ENCODE measurements at places on chromosomes 13 and 19.

DNA sequence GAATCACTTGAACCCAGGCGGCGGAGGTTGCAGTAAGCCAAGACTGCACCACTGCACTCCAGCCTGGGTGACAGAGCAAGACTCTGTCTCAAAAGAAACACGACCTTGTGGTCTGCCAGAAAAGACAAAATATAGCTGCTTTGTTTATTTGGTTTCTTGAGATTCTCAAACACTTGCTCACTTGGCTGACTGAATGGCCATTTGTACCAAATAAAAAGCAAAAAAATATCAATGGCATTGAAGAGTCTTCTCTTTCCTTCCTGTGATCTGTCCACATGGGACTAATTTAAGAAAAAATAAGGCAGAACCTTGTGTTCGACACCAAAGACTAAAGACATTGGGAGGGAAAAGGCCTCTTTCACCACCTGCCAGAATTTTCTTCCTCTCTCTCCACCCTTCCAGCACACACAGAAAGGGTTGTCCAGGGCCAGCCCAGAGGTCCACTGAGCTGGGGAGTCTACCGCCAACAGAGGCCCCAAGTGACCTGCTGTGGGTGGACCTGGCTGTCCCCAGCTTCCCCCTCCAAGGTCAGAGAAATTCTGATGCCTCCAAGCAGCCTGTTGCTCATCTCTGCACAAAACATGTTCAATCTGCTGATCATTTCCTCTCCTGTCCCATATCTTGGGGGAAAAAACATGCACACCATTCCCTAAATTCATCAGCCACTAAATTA, 5.9 kb downstream of the BRME1 start:
- DNase-seq, result no peak

DNA sequence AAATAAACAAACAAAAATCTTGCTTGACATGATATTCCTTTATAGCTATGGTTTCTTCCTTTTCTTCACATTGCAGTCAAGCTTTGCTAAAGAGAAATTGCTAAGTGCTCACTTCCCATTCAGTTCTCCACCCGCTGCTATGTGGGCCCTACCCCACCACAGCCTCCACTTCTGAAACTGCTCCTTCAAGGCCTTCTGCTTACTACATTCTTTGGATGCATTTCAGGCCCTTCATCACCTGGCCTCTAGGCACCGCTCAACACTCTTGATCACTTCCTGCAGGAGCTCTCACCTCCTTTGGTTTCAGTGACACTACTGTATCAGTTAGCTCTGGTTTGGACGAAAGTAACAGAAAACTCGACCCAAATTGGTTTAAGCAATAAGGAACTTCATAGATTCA, 72.4 kb downstream of the KLF5 start:
- DNase-seq, result no peak

DNA sequence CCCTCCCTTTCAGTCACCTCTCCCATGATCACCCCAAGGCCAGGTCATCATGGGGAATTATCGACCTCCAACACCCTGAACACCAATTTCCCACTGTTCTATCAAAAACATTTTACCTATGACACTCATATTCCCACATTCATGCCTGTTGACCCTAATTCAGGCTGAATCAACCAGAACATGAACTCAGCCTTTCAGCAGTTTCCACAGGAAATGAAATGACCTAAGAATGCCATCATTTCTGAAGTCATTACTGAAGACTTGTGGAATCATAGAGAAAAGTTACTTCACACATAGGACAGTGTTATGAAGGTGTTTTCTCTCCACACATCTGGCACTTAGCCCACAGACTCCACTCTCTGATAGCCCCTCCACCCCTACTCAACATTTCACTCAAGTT, 29.9 kb upstream of the FAM124A start:
- no peak for DNase-seq

DNA sequence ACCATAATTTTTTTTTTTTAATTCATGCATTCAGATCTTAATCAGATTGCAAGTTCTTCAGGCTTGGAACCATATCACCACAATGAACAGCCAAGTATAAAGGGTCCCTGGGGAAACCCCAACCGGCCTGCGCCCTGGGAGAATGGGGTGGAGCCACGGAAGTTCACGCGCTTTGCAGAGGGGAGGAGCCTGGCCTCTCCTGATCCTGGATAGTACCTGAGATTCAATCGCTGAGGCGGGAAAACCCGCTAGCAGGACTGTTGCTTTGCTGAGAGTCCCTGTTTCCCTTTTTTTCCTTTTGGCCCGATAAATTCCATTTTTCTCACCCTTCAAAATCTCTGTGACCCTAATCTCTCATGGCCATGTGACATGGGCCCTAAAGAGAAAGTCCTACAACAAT, 385.1 kb downstream of the IRS2 start:
- DNase-seq, result no peak

GRCh38 chr19:35851213-35852028, 883 bp downstream of the NPHS1 start:
- no peak for DNase-seq

GRCh38 chr13:25059958-25060357, 36.0 kb upstream of the PABPC3 start:
- no peak for DNase-seq

DNA sequence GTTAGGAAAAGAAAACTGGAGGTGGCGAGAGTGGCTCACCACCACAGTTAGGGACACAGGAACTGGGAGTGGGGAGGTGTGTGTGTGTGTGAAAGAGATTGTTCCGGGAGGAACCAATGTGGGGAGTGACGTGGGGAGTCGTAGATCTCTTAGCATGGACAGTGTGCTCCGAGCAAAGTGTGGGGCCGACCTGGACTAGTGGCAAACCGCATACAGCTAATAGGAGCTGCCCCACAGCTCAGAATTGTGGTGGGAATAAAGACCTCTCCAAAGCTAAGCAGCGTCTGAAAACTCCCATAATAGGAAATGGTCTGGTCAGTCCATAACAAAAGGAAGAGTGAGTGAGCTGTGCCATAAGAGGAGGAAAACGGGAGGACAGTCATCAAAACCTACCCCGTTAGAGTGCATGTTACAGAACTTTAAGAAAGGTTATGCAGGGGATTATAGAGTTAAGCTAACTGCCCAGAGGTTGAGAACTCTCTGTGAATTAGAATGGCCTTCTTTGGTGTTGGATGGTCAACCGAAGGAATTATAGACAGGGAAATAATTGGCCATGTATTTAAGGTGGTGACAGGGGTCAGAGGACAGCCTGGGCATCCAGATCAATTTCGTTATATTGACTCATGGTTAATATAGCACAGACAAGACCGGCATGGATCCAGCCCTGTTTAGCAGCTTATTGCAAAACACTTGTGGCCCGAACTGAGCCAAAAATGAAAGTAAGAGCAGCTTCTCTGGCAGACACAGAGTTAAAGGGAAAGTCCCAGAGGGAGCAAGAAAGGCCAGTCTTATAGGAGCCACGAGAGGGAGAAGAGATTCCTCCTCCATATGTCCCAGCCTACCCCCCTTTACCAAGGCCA, 8.9 kb upstream of the SLC15A1 start:
- no peak for DNase-seq

DNA sequence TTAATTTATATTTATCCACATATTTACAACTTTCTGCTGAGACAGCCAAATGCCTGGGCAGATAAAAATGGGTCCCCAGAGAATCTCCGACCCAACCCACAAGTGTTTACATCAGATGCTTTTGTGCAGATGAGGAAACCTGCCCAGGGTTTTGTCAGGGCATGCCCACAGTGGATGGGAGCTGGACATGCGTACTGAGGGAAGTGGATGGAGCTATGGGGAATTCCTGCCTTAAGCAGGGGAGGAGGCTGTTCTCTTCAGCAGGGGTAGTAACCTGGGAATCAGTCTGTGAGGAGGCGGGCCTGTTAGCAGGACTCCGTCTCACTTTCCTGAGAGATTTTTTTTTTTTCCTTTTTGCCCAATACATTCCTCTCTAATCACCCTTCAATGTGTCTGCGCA, 122.9 kb downstream of the RFC3 start:
- DNase-seq, result no peak

- DNase-seq, result no peak
These were observed 767 bp downstream of the ETV2 start for GRCh38 chr19:35642312-35642711.

DNA sequence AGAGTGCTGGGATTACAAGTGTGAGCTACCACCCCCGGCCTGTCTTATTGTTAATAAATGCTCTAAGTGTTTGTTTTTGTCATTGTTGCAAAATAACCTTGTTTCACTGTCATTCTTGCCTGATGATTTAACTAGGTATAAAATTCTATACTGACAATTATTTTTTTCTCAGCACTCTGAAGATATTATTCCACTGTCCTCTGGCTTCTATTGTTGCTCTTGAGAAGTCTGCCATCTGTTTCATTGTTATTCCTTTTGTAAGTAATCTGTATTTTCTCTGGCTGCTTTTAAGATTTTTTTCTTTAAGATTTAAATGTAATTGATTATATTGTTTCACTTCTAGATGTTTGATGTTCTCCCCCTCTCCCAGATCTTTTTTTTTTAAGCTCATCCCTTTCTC, 17.6 kb downstream of the ZNF420 start:
- DNase-seq, result no peak

GRCh38 chr13:98310485-98311199, 133.6 kb upstream of the RNF113B start:
- DNase-seq, result no peak

DNA sequence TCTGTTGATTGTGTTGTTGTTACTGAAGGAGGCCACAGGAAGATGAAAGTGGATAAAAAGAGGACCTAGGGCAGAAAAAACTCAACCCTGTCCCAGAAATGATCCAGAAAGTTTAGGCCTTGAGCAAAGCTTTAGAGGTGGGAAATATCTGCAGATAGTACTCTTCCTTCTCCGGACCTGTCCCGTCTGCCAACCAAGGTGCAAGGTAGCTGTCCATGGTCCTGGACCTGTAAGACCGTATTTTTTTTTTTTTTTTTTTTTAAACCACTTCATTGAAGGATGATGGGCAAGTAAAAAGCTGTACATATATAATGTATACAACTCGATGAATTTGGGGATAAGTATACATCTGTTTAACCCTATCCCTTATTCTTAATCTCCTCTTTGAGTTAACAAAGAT, 225.9 kb downstream of the OLFM4 start:
- DNase-seq, result no peak

- DNase-seq, result no peak
These were observed 47.6 kb upstream of the GPI start for GRCh38 chr19:34317311-34317927.

DNA sequence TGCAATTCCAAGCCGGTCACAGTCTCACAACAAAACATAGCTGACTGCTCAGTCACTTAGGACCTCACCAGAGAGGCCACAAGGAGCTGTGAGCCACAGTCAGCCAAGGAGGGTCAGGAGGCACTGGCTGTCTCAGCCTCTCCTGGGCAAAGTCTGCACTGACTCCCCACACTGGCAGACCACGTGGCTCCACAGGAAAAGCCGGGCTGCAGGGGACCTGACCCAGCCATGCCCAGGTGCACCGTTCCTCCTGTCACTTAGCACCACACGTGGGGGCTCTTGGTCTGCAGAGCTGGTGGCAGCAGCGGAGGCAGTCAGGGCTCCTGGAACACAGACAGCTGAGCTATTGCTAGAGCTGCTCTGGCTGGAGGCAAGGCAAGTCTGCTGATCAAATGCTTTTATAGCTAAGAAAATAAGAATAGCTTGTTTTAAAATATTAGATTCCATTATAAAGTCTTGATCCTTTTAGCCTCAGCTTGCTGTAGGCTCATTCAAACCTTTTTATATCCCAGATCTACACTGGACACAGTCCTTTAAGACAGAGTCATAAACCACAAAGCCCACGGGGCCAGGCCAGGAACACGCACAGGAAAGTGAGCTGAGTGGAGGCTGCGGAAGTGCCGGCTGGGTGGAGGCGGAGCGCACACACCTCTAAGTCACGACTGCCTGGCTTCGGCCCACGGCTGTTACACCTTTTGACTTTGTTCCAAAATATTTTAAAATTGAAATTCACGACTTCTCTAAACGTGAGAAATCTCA, 744.1 kb downstream of the UQCRFS1 start:
- DNase-seq, result peak; percentile 74

DNA sequence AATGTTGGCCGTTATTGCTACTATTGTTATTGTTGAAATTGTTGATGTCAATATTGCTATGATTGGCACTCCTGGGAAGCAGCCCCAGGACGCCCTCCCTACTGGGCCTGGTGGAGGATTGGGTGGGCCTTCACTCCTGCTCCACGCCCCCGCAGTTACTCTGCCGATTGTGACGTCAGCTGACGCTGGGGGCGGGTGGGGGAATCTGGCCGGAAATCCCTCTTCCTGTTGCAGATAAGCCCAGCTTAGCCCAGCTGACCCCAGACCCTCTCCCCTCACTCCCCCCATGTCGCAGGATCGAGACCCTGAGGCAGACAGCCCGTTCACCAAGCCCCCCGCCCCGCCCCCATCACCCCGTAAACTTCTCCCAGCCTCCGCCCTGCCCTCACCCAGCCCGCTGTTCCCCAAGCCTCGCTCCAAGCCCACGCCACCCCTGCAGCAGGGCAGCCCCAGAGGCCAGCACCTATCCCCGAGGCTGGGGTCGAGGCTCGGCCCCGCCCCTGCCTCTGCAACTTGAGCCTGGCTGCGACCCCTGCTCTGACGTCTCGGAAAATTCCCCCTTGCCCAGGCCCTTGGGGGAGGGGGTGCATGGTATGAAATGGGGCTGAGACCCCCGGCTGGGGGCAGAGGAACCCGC, at the start of gene ETV2:
ETV2 (plus strand) TSS at position 231 of the 637 bp plus-strand sequence. CDS start 716 bp downstream, outside the sequence.
- no peak for DNase-seq

DNA sequence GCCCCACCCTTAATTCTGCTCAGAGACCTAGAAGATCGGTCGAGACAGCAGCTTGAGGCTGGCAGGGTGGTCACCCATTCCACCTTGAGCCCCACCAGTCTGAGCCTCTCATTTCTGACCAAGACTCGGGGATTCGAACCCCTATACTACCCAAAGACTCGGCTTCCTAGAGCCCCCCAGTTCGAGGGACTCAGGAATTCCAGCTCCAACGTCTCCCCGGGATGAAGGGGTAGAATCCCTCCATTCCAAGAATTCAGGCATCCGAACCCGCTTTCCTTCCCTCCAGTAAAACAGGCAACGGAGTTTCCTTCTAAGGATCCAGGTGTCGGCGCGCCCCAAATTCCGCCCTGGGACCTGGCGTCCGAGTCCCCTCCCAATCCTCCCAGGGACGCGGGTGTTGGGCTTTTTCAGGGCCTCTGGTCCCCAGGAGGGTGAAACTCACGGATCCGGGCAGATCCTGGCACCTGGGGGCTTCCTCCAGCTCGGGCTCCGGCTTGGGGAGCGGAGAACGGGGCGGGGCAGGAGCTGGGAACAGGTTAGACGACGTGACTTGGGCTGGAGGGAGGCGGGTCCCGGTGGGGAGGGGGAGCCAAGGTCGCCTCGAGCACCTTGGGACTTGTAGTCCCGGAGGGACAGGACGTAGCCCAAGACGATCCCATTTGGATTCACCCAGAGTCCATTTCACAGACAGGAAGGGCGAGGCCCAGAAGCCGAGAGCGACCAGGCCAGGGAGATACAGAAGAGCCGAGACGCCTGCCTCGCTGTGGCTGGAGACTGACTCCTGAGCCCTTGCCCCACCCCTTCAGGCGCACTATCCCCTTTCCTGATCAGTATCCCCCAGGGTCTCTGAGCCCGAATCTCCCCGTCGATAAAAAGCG, at the start of gene PPP1R13L:
PPP1R13L (minus strand) TSS at position 513 of the 878 bp plus-strand sequence. CDS start 6,751 bp downstream, outside the sequence.
- peak; percentile 93 for DNase-seq

DNA sequence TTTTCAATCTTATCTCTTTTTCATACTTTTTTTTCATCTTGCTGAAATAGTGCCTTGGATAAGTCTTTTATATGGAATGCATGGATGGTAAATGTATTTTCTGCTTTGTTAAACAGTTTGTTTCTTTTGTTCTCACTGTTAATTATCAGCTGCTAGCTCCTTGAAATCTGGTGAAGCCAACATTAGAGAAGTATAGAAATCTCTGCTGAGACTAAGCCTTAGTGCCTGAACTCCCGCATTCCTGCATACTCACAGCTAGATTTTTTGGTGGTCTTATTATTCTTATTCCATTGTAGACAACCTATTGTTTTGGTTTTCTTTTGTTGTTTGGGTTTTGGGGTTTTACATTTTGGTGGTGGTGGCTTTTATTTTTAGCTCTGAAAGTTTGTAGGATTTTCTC, 48.4 kb downstream of the DNAJC15 start:
- DNase-seq, result no peak
